ENCODE measurements at places on chromosomes 7 and 10.

GRCh38 chr10:16902606-16903005, 85.4 kb upstream of the RSU1 start:
- DNase-seq: no peak

- no peak for DNase-seq
These were observed 94.0 kb downstream of the MLLT10 start for GRCh38 chr10:21628023-21628422.

GRCh38 chr7:4080954-4081353, 601.1 kb upstream of the FOXK1 start:
- DNase-seq: no peak

DNA sequence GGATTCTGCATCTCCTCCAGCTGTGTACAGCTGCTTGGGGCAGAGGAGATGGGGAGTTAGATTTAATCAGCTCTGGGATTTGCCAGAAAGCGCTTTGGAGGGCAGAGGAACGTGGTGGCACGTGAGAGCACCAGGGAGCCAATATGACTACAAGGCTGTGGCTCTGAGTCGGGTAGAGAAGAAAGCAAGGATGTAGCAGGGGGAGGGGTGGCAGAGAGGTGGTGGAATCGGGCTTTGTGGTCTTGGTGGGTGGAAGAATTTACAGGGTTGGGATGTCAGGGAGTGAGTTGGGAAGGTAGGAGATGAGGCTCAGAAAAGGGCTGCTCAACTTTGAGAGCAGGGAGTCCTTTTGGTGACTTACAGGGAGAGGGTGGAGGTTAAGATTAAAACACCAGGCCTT, 113.6 kb downstream of the CCNY start:
- no peak for DNase-seq

DNA sequence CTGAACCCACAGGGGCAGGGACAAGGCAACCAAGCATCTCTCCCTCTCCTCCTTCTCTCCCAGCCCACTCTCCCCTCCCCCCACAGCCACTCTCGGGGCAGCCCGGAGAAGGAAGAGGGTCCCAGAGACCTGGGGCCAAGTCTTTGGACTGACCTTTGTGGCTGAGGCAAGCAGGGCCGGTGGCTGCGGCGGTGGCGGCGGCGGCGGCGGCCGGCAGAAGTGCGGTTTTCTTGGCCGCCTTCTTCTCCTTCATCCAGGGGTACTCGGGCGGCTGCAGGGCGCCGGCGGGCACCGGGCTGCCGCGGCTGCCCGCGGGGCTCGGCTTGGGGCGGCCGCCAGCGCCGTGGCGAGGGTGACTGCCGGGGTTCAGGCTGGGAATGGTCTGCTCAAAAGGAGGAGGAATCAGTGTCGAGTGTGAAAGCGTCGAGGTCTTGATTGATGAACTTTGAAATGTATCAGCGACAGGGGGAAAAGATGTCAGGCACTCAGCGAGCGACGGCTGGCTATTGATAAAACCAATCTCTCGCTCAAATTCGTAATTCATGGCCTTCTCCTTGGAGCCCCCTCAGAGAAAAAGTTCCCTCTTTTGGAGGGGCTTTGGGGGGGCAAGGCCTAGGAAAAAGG, 414 bp downstream of the HOXA2 start:
- no peak for DNase-seq
